Endodermal cell (in vitro differentiated cells): ENCODE measurements at places on chromosomes 4 and X.
A peak's percentile ranks its signal among the peaks of the same experiment; 100 is the strongest.

DNA sequence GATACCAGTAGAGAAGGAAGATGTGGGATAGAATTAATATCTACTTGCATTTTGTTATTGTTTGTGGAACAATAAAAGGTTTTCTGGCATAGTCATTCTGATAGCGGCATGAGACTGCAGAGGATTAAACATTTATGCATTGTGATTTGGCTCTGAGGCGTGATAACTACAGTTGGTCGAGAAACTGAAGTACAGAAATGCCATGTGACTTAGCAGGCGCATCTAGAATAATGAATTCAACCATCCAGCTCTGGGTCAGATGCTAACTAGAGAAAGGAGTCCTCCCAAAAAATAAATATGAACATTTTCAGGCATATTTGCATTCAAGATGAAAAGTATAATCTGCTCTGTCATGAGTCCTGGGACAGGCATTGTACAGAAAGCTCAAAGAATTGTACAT is 62.8 kb downstream of the CCSER1 start:
- DNase-seq: no peak

DNA sequence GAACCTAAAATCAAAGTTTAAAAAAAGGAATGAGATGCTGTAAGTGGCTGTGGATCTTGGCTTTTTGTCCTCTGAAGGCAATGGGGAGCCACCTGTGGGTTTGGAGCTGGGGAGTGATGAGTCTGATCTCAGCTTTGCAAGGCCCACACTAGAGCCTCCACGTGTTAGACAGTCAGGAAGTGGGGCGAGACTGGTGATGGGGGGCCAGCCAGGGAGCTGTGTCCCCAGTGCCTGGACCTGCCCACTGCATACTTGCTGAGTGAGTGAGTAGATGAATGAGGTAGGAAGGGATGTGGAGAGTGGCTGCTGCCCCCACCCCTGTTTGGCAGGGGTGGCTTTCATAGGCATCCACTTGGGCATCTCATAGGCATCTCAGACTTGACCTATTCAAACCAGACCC is 84.0 kb downstream of the NHSL2 start:
- DNase-seq: no peak

GRCh38 chr4:186592445-186592844 is 37.1 kb upstream of the MTNR1A start:
- DNase-seq: no peak

GRCh38 chr4:589219-589963 is 13.3 kb upstream of the TMEM271 start:
- DNase-seq: no peak

- DNase-seq: no peak
These were observed 13.8 kb downstream of the ACSL4 start for GRCh38 chrX:109719264-109719663.

- DNase-seq: no peak
These were observed 128.0 kb downstream of the CPE start for GRCh38 chr4:165506849-165507248.

- DNase-seq: no peak
These were observed 393.5 kb downstream of the GPM6A start for GRCh38 chr4:175418516-175418915.

DNA sequence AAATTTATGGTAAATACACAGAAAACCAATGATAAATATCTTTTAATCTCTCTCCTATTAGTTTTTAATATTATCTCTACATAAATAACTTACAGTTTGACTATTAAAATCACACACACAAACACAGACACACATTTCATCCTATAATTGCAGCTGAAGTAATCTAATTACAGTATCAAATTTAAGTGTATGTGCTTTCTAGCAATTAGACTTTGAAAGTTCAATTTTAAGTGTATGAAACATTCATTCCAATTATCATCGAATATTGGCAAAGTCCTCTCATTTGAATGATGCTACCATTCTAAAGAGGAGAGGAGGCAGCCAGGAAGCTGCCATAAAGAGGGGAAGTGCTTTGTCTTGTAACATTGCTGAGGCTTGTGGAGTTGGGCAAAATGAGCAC is 221.2 kb upstream of the PABPC4L start:
- no peak for DNase-seq

DNA sequence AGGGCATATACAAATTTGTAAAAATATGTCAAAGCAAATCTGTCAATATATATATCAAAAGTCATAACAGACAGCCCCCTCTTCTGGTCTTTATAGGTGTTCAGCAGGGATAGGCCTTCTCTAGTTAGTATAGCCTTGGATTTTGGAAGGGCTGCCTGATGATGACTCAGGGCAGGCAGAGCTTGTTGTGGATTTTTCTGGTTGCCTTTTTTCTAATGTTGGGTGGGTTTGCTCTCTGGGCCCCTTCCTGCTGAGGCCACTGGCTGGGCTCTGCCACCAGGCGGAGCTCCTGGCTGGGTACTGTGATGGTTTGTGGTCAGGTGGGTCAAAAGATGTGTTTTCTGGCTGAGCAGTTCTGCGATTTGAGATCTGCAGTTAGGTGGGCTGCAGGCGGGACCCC is 294.2 kb downstream of the GRIA2 start:
- DNase-seq: peak; percentile 88

DNA sequence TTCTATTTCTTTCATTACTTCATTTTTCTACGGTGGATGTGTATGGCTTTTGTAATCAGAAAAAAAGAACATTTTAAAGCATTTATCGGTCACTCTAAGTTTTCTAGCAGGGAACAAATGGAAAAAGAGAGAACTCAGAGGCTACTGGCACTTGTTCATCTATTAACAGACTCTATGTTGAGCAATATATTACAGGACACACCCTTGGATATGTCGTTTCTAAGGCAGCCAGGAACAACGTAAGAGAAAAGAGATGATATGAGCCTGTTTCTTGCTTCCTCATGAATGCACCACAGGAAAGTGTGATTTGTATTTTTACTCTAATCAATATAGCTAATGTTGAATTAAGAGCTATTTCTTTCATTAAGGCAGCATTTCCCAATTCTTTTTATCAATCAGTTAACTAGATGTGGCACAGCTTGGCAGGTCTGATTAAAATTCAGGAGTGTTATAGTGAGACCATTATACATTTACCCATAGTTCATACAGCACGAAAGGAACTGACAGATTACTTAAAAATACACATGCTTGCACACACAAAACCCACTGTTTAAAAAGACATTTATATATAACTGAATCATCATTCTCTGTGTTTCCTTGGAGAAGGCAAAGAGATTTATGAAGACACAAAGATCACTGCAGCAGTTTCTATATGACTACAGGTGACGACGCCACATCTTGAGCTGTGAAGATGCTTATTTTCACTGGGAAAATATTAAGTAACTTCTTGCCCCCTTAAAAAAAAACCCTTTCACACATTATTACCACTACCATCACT is 13.0 kb downstream of the RAB9B start:
- DNase-seq: no peak

DNA sequence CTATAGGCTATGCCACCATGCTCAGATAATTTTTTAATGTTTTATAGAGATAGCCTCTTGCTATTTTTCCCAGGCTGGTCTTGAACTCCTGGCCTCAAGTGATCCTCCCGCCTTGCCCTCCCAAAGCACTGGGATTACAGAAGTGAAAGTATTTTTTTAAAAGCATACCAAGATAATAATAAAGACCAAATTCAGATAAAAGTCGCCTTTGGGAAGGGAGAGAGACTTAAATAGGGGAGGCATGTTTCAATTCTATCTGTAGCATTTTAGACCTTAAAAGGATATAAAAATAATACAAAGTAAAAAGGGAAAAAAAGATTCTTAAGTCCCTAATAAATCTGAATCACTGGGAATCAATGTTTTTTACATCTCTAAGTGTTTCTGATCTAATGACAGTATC is 108.9 kb downstream of the AFAP1 start:
- no peak for DNase-seq

GRCh38 chr4:187108845-187109244 is 385.2 kb upstream of the FAT1 start:
- DNase-seq: no peak

GRCh38 chr4:40710484-40711254 is 39.1 kb upstream of the NSUN7 start:
- DNase-seq: no peak

DNA sequence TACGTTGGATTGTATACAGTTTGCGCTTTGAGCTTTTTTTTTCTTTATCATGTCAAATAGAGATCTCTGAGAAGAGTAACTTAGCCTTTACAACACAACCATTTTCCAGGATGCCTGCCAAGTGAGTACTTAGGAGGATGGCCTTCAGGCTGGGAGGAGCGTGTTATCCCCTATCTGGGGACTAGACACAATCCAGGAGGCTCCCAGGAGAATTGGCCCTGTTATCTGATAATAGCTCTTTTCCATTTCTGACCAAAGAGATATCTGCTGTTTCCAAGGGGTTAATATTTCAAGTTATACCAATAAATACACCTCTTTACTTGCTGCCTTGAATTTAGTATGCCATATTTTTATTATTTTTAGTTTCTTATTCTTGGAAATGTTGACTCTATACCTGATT is 169.5 kb upstream of the SMARCAD1 start:
- DNase-seq: no peak

DNA sequence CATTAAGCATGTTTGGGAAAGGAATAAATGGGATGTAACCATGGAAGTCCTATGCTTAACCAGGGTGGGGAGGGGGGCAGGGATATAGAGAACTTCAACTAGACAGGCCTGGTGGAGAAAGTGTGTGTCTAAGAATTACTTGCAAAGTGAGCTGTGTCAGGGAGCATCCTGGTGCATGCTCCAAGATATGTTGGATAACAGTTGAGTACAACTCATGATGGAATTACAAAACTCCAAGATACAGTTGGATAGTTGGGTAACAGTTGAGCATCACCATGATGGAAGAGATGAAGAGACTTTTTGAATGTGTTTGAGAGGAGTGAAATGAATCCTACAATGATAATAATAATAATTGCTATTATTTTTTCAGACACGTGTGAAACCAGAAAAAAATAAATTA is 26.1 kb upstream of the ACSL1 start:
- DNase-seq: no peak

DNA sequence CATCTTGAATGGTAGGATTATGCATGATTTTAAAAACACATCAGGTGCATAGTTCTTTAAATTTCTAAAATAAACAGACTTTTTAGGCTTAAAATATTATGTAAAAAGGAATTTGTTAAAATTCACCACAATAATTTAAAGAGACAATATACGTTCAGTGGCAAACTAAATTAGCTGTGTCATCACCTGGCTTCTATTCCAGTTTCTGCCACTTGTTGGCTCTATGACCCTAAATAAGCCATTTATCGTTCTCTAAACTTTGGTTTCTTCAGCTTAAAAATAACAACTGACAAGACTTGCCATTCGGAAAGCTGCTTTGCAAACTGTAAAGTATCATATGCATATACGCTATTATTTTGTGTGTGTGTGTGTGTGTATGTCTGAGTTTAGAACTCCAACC is 141.3 kb downstream of the MGST2 start:
- no peak for DNase-seq

GRCh38 chr4:16694173-16694883 is 204.1 kb downstream of the LDB2 start:
- peak; percentile 57 for DNase-seq

DNA sequence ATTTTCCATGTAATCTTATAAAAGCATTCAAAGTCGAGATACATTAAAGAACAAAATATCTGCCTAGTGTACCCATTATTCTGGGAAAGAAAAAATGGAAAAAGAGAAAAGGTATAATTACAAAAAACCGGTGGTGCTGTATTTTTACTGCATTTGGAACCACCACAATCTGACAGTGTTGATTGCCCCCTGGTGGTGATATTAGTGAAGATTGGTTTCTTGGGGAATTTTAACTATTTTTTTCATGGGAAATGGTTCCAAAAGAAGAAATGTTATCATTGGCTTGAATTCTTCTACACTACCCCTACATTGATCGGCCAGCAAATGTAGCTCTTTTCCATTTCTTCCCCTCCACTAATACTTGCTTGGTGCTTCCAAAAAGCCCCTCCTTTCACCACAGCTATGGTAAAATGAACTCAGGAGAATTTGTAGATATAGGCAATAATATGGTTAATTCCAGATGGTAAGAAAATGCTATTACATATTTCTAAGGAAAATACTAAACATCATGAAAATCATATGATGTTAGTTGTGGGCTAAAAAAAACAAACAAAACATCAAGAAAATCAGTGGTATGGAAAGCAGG is 50.0 kb downstream of the COX18 start:
- DNase-seq: no peak

GRCh38 chrX:140766024-140766611 is 56.6 kb downstream of the LINC00632 start:
- peak; percentile 84 for DNase-seq

GRCh38 chrX:149799938-149800337 is 18.2 kb downstream of the MAGEA9 start:
- no peak for DNase-seq

DNA sequence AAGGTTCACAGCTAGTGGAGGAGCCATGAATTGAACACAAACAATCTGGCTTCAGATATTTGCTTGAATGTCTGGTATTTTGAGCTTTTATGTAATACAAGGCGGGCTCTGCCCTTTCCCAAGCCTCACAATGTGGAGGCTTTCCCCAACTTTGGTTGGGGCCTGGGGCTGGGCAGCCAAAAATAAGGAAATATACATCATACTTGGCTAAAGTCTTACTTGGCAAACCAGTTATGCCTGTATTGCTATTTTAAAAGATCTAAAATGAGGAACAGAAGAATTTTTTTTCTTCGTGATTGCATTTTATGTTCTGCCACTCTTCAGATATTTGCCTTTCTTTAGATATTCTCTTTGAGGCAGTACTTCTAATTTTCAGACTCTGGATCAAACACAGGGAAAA is 26.1 kb downstream of the ARFIP1 start:
- no peak for DNase-seq

DNA sequence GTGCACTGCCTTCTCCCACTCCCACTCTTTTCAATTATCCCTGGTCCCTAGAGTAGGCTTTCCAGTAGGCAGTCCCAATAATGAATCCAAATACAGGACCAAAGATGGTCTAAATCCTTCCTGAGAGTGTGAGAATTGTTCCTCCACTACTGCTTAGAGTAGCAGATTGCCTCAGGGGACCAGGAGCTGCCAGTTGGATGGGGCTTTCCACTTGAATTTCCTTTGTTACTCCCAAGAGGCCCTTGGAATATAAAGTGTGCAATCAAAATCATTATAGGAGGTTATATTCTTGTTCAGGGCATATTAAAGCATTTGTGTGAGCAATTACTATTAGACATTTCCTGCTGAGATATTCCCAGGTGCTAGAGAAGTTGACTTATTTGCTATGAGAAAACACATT is 156.6 kb upstream of the TLL1 start:
- no peak for DNase-seq

- DNase-seq: no peak
These were observed 78.1 kb upstream of the GPC4 start for GRCh38 chrX:133493366-133493765.

GRCh38 chrX:139892512-139892911 is 40.3 kb downstream of the ATP11C start:
- no peak for DNase-seq

- DNase-seq: no peak
These were observed 108.7 kb upstream of the JADE1 start for GRCh38 chr4:128700659-128701350.

DNA sequence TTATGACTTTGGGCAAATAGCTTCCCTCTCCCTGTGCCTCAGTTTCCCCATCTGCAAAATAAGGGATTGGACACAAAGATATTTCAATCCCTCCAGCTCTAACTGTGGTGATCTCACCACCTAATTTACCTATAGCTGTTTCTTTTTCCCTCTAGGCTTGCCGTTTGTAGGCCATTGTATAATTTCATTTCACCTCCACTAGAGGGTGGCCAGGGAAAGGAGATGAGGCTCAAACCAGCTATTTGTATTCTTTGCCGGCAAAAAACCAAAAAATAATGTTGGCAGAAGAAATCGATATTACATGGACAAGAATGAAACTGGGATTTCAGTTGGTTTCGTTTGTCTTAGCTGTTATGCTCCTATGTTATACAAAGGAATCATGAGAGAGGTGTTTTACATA is 36.1 kb upstream of the DOCK11 start:
- no peak for DNase-seq
